Cardiac muscle cell (in vitro differentiated cells and primary cell): ENCODE measurements at places on chromosomes 7 and 10. TPM values are rescaled to one million over a fixed set of nuclear protein-coding genes. Genes with fewer than 3 reads are reported as not detected.

DNA sequence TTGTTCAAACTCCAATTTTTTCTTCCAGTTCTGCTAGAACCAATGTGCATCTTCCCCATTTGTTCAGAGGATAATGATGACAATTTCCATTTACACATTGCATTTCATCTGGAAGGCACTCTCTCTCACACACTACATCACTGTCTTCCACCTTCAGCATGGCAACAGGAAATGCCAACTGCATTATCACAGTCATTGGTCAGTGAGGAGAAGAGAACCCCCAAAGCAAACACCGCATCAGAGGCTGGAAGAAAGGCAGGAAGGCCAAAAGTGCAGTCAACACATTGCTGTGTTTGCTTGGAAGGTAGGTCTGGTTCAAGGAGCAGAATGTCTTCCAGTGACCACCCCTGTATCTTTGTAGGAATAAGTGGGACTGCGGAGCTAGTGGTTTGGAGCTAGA, 192.2 kb upstream of the RHOBTB1 start:
- no peak overlapping the region for H3K4me3 ChIP-seq
- no peaks in the 10 kb centered on the region for H3K4me1 ChIP-seq
- DNase-seq: peak; percentile 11
- no peak overlapping the region for H3K27ac ChIP-seq

DNA sequence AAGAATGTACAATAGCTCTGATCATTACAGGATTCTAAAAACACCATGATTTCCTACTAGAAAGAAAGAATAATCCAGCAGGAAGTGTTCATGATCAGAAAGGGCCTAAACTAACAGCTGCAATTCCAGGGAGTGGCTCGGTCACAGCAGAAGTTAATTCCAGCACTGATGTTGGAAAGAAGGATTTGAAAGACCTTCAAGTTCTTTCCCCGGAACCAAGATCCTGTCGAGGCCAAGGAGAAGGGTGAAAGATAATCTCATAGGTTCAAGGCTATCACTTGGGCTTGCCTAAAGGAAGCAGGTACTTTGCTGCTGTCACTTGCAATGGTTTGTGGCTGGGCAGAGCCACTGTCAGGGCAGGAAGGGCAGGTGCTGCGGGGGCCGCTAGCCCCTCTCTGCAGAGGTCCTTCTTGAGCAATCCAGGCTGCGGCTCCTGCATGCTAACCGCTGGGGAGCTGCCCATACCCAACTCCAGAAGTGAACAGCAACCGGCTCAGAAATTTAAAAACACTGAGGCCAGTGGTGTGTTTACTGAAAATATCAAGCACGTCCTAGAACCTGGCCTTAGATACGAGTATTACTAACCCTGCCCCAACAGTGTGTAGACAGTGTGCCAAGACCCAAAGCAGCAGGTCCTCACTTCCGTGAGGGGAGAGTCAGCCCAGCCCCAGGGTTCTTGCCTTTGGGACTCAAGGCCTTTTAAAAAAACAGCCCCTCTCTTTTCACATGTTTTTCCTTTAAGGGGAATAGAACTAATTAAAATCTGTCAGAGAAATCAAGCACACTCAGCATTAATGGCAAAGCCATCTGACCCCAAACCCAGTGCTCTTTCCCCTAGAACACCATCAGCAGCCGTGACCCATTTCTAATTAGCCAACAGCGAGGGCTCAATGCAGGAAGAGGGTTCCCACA, 76.8 kb downstream of the VIPR2 start:
- DNase-seq: no peak
- no peak overlapping the region for H3K27ac ChIP-seq
- no peaks in the 10 kb centered on the region for H3K27me3 ChIP-seq

DNA sequence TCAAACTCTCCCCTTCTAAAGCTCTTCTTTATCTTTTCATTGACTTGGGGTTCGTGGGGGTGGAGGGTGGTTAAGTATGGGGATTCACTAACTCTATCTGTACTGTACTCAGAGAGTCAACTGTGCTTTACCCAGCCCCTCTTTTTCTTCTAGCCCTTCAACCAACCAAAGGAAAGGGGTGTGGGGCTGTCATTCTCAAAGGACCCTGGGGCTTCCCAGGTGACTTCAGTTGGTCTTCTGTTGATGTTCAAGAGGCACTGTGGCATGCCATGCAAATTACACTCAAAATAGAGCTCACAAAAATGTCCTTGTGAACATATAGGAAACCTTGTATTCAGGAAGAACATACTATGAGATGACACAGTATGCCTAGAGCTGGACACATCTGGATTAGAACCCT, 16.9 kb upstream of the RHOBTB1 start:
- H3K4me1 ChIP-seq: no peaks in the 10 kb centered on the region
- DNase-seq: no peak
- no peaks in the 10 kb centered on the region for H3K27me3 ChIP-seq
- H3K36me3 ChIP-seq: no peaks in the 10 kb centered on the region
- no peak overlapping the region for H3K4me3 ChIP-seq

- DNase-seq: no peak
- H3K4me3 ChIP-seq: no peak overlapping the region
- no peak overlapping the region for H3K27ac ChIP-seq
- peaks cover 9% of the 10 kb centered on the region for H3K4me1 ChIP-seq
Observed at GRCh38 chr10:48382982-48383381, 76.5 kb downstream of the MAPK8 start.

GRCh38 chr7:32539919-32540531, 44.7 kb downstream of the AVL9 start:
- H3K27ac ChIP-seq: no peak overlapping the region
- H3K4me1 ChIP-seq: no peaks in the 10 kb centered on the region
- DNase-seq: no peak
- no peak overlapping the region for H3K4me3 ChIP-seq

DNA sequence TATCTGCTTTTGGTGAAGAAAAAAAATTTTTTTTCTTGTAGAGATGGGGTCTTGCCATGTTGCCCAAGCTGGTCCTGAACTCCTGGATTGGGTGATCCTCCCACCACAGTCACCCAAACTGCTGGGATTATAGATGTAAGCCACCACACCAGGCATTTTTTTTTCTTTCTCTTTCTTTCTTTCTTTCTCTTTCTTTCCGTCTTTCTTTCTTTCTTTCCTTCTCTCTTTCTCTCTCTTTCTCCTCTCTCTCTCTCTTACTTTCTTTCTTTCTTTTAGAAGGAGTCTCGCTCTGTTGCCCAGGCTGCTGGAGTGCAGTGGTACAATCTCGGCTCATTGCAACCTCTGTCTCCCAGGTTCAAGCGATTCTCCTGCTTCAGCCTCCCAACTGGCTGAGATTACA, 3.5 kb upstream of the UBE2D4 start:
- no peaks in the 10 kb centered on the region for H3K4me1 ChIP-seq
- no peaks in the 10 kb centered on the region for H3K36me3 ChIP-seq
- no peak overlapping the region for H3K27ac ChIP-seq
- no peak overlapping the region for H3K4me3 ChIP-seq
- no peak for DNase-seq
- H3K27me3 ChIP-seq: no peaks in the 10 kb centered on the region

LRIT1 gene
- polyA plus RNA-seq: not detected in 2 replicates

TAS2R3 gene
- not detected in 2 replicates for polyA plus RNA-seq

NRG3 gene
- polyA plus RNA-seq: 0.55 and 0.85 TPM in 2 replicates

FAM171A1 gene
- polyA plus RNA-seq: 38.9 and 52.1 TPM in 2 replicates
